BJ (cell line): ENCODE measurements at places on chromosomes 5 and 9.

GRCh38 chr5:84445049-84445685, 60.5 kb upstream of the EDIL3 start:
- DNase-seq: no peak

DNA sequence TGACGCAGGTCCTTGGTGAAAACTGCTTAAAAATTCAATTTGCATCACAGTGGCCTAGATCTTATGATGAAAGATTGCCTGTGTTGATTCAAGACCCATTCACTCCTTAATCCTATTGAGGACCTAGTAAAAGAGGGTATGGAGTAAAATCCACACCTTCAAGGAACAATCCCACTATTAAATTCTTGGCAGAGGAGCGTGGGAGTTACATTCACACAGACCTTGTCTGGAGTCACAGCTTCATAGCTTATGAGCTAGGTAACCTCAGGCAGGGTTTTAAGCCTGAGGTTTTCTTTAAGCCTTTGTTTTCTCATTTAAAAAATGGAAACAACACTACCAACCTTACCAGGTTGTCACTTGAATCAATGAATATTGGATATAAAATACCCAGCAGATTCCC, 566.5 kb upstream of the ZNF462 start:
- no peak for DNase-seq

DNA sequence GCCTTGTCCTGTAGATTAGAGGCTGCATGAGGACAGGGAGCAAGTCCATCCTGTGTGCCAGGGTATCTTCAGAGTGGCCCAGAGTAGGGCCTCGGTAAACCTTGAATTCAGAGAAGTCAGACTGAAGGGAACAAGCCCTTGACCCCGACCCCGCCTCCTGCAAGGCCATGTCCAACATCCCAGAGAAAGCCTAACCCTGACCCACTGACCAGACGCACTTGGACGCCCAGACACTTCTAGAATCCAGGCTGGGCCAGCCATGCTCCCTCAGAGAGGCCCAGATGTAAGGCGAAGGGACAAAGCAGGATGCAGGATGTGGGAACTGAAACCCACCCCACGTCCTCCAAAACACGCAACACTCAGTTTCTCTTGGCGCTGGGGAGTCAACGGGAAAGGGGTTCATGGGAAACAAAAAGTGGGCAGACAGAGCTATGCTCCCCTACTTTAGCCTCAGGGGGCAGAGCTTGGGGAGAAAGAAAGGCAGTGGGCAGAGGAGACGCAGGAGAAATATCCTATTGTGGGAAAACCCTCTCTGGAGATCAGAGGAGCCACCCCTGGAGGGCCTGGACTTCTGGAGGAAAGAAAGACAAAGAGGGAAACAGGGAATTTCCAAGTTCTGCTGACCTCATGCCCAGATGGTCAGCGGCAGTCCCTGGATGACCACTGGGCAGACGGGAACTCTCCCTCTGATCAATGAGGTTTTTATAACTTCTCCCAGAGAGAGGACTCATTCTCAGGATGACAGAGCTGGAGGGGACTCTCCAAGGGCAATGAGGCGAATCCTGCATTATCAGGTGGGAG, 13.0 kb downstream of the TNIP1 start:
- DNase-seq: no peak

- DNase-seq: no peak
Observed at GRCh38 chr9:121671612-121672155, 20.2 kb downstream of the DAB2IP start.

GRCh38 chr5:177440990-177441780, 5.4 kb upstream of the PRR7 start:
- no peak for DNase-seq

GRCh38 chr5:139246394-139246793, 47.1 kb upstream of the MATR3 start:
- no peak for DNase-seq

GRCh38 chr5:14834062-14834461, 37.5 kb downstream of the ANKH start:
- no peak for DNase-seq

DNA sequence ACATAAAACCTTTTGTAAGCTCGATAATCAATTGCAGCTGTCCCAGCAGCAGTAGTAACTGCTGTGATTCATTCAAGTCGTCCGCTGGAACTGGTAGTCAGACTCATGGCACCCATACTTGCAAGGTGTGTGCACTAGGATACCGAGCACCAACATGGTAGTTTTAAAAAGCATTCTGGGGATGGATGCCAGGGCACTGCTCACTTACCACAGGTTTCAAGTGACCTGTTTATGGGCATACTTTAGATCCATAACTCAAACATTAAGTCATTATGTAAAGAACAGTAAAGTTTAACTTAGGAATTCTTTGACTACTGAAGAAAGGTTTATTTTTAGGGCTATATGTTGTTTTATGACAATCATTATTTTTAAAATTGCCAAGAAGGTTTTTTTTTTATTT, 2277.6 kb downstream of the MAT2B start:
- DNase-seq: no peak

- DNase-seq: no peak
Observed at GRCh38 chr5:60243713-60244112, 350.2 kb upstream of the PDE4D start.

- DNase-seq: no peak
Observed at GRCh38 chr9:116002181-116002580, 151.4 kb upstream of the PAPPA start.

GRCh38 chr5:172299916-172300439, 16.4 kb upstream of the UBTD2 start:
- DNase-seq: no peak

- no peak for DNase-seq
Observed at GRCh38 chr5:116379306-116379705, 195.3 kb downstream of the SEMA6A start.

- DNase-seq: no peak
Observed at GRCh38 chr9:74795081-74795480, 92.6 kb downstream of the TRPM6 start.

DNA sequence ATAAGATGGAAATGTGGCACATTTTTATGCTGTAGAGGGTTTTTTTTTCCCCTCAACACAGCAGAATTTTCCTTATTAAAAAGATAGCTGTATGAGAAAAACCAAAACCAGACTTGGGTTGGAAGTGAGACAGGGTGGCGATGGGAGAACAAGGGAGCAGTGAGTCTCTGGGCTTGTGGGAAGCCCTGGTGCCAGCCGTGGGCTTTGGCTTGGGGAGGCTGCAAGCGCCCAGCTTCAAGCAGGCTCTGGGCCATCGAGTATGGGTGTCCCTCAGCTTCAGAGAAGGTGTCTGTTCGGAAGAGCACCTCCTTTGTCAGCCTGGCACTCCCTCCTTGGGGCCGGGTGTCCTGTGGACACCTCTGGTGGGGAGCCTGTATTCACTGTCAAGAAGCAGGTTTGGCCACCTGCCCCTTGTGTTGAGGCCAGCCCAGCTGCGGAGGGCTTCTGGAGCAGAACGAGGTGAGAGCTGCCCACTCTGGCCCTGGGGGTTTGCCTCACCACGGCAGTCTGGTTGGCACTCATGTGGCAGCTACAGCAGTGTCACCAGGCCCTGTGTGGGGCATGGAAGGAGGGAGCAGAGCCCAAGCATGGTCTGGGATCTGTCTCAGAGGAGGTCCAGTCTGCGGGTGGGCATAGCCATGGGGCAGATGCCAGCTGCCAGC, 37.6 kb upstream of the ANGPTL2 start:
- no peak for DNase-seq

DNA sequence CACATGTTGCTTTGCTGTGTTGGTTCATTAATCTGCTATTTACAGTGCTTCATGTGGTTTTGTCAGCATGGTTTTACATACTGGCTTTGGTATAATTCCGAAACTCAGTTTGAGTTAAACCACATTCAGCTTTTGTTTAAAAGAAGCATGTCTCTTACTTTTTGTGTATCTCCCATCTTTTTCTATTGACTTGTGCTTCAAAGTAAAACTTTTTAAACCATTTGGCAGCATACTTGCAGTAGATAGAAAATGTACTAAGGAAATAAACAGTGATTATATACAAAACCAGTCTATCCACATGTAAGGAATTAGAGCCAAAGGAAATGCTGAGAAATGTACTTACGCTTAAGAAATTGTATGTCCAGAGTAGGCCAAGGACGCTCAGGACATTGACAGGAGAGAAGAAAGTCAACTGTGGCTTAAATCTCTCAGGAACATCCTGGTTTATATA, 286.9 kb downstream of the ARHGEF28 start:
- DNase-seq: no peak

DNA sequence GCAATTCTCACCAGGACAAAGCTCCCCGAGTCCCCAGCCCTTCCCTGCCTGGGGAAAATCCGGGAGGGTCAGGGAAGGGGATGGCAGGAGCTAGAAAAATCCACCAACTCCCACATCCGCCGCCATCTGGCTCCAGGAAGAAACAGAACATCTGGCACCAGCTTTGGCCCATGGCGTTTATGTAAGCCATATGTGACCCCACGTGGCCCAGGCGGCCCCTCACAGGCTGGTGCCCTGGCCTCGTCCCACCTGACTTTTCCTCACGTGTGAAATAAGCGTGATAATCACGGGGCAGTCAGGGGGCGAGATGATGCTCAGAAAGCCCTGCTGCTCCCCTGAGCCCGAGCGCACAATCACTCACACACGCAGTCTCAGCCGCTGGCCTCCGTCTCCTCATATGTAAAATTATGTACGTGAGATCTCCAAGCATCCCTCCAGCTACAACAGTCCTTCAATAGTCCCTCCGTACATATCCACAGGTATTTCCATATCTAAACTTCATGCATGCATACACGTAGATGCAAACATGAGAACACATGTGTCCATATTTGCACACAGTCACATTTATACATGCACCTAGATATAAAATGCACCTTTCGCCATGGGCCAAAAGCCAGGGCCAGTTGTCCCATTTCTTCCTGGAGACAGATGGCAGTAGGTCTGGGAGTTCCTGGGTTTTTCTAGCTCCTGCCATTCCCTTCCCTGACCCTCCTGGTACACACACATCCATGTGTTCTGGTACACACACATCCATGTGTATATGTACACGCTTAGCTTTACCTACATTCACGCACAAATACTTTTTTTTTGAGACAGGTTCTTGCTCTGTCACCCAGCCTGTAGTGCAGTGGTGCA, 28.9 kb downstream of the PLPP7 start:
- DNase-seq: no peak

DNA sequence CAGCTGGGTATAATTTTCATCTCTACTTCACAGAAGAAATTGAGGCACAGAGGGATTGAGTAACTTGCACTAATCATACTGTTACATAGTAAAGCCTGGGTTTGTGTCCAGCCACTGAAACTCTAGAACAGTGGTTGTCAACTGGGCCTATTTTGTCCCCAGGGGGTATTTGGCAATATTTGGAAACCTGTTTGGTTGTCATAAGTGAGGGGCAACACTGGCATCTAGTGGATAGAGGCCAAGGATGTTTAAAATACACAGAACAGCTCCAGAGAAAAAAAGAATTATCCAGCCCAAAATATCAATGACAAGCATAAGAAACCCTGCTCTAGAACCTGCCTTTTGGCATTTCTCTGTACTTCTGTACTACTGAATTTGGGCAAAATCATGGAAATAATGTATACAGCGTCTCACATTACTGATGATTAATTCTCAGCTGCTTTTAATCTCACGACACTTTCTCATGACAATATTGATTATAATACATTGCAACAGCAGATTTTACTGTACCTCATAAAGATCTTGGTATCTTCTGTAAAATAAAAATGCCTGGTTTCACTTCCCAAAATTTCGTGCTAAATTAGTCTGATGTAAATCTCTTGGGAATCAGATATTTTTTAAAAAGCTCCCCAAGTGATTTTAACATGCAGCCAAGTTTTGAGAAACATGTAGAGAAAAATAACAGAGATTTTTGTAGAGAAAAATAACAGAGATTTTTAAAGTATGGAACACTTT, 112.7 kb downstream of the RORB start:
- no peak for DNase-seq

DNA sequence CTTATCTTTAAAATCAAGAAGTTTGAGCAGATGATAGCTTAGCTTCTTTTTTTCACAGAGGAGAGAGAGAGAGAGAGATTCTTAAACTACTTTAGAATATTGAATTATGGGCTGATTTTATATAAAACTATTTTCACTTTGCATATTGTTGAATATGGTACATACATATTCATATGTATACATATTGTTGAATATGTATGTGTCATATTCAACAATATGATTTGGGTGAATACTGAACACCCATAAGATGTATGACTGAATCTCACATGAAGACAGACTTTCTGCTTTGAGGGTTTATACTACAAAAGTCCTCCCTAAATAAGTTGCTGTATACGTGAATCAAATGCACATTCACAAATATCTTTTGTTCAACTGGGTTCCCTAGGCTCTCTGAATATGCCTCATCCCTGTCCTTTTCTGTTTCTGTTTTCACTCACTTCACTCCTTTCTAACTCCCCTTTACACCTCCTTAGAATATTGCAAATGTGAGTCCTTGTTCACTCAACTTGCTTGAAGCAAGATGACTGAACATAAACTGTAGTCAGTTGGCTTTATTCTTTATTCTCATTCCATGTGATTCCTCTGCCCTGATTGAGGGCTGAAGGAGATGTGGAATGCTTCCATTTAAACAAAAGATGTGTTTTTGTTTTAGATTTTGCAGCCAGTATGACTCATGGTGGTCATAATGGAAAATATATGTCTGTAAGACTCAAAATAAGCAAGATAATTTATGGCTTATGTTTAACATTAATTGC, 225.4 kb upstream of the DAB2 start:
- DNase-seq: no peak

- DNase-seq: no peak
Observed at GRCh38 chr9:33860200-33860871, 43.4 kb downstream of the UBE2R2 start.

DNA sequence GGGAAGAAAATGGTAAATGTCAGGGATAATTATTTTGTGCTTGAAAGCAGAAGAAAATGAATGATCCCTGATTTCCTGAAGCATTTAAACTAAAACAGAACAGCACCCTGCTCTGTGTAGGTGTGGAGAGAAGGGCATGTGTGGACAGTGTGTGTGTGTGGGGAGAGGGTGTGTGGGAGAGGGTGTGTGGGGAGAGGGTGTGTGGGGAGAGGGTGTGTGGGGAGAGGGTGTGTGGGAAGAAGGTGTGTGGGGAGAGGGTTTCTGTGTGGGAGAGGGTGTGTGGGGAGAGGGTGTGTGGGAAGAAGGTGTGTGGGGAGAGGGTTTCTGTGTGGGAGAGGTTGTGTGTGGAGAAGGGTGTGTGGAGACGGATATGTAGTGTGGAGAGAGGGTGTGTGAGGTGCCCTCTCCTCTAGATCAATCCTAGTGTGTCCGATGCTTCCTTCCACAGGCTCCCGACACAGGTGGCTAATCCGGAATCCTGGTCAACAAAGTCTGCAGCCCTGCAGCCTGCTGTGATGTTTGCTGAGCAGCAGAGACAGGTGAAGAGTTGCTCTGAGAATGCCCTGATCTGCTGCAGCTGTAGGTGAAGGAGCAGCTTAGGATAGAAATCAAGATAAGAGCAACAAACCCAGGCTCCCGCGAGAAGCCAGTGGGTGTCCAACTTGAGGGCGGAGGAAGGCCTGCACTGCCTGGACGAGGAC, 15.5 kb downstream of the IRX4 start:
- no peak for DNase-seq
